Activated CD4-positive, alpha-beta T cell treated with anti-CD3 and anti-CD28 coated beads for 48 hours (primary cell): ENCODE measurements at places on chromosomes 1 and 21.

GRCh38 chr1:111778541-111779051 is 22.9 kb downstream of the DDX20 start:
- no peak for DNase-seq

- no peak for DNase-seq
Measured at GRCh38 chr1:73887412-73887811, 310.6 kb downstream of the LRRIQ3 start.

DNA sequence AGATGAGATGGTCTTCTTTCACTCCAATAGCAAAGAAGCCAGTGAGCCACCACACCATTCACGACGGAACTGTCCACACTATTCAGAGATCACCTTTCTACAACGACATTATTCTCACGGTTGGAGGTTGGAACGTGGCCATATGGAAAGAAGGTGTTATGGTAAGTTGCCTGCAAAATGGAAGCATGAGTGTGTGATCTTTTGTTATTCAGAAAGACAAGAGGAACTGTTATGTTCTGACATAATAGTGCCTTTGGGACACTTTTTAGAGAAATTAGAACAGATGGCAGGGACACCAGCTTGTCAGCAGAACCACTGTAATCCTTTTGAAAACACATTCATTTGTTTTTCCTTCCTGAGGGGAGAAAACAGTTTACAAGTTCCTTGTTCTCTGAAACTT is 75.8 kb upstream of the MCOLN3 start:
- no peak for DNase-seq

GRCh38 chr1:226553924-226554282 is 5.3 kb downstream of the STUM start:
- DNase-seq, result no peak

GRCh38 chr1:995665-996633 is 3.9 kb downstream of the HES4 start:
- no peak for DNase-seq

GRCh38 chr1:12580054-12580887 is 37.7 kb downstream of the DHRS3 start:
- DNase-seq, result no peak

DNA sequence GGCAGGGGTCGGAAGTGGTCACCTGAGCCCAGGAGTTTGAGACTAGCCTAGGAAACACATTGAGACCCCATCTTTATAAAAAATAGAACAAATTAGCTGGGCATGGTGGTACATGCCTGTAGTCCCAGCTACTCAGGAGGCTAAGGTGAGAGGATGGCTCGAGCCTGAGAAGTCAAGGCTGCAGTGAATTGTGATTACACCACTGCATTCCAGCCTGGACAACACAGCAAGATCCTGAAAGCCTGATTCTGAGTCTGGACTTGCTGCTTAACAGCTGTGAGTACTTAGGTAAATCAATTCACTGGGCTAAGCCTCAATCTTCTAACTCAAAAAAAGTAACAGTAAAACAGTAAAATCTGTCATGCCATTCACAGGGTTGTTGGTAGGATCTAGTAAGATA is 4.9 kb downstream of the TRAPPC3 start:
- no peak for DNase-seq

- DNase-seq, result no peak
Measured at GRCh38 chr1:17109892-17110554, 9.2 kb downstream of the PADI2 start.

DNA sequence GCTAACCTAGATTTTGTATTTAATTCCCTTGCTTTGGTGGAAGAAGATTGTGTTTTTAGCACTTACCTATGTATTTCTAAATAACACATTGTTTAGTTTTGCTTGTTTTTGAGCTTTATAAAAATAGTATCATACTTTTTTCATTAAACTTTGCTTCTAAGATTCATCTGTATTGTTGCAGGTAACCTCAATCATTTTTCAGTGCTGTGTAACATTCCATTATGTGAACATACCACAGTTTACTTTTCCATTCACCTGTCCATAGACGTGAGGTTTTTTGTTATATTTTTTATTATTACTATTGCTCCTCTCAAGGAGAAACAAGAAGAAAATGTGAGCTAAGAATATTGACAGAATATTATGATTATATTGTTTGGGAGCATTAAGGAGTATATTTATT is 15.2 kb upstream of the PLEKHO1 start:
- no peak for DNase-seq

DNA sequence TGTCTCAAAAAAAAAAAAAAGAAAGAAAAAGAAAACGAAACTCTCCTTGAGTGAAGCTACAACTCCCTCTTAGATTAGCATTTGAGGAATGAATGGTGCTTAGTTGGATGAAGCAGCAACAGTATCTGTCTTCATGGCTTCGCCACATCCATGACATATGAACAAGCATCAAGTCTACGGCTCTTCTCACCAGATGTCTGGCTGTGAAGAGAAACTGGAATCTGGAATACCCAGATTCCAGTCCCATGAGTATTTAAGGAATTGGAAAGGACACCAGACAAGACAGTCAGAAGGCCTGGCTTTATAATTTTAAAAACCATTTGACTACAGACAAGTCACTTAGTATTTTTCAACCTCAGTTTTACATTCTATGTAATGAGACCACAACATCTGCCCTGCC is 38.0 kb upstream of the TADA1 start:
- no peak for DNase-seq

GRCh38 chr1:34681480-34682451 is 73.1 kb upstream of the GJB5 start:
- peak; percentile 72 for DNase-seq

- DNase-seq, result no peak
Measured at GRCh38 chr1:112982853-112983536, 27.0 kb upstream of the SLC16A1 start.

- DNase-seq, result no peak
Measured at GRCh38 chr1:151197863-151198253, 494 bp upstream of the PIP5K1A start.

- DNase-seq, result no peak
Measured at GRCh38 chr1:224212618-224213061, 29.6 kb downstream of the DEGS1 start.

DNA sequence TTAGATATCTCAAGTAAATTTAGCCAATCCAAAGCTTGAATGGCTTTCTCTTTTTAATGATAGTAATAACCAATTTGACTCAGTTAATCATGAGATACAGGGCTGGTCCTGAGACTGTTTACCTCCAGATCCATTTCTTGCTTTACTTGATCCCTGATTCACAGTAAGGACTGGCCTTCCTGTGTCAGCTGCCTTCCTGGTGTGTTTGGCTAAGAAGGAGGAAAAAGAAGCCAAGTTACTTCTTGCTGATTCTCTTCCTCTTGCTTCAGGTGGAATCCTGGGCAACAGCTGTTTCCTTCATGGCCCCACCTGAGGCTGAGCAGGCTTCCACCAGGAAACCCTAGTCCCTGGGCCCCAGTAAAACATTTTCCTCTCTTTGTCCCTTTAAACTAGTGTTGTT is 14.6 kb upstream of the RC3H1 start:
- DNase-seq, result no peak

DNA sequence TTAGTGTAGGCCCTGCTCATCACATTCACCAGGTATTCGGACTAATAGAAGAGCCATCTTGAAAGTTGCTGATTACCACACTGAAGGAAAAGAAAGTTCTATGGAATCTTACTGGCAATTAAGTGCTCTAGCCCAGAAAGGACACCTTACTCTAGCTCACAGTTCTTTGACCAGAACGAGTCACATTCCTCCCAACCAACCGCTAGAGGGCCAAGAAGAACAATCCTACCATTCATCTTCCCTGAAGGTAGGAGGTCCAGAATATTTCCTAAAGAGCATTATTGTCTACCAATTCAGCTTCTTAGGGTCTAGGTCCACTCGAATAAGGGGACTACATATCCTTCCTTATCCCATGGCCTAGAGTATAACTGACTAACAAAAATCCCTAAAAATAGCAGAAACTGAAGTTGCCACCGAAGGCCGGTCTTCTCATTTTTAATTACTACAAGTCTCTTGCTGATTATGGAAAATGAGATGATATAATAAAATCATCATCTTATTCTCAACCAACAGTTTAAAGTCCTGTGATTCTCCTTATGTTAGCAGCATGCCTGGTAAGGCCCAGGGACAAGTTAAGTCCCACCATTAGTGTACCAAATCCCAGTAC is 2.7 kb upstream of the FMO1 start:
- peak; percentile 8 for DNase-seq
